EL (cell line): ENCODE measurements at places on chromosomes 6 and 20.
A peak's percentile ranks its signal among the peaks of the same experiment; 100 is the strongest.

DNA sequence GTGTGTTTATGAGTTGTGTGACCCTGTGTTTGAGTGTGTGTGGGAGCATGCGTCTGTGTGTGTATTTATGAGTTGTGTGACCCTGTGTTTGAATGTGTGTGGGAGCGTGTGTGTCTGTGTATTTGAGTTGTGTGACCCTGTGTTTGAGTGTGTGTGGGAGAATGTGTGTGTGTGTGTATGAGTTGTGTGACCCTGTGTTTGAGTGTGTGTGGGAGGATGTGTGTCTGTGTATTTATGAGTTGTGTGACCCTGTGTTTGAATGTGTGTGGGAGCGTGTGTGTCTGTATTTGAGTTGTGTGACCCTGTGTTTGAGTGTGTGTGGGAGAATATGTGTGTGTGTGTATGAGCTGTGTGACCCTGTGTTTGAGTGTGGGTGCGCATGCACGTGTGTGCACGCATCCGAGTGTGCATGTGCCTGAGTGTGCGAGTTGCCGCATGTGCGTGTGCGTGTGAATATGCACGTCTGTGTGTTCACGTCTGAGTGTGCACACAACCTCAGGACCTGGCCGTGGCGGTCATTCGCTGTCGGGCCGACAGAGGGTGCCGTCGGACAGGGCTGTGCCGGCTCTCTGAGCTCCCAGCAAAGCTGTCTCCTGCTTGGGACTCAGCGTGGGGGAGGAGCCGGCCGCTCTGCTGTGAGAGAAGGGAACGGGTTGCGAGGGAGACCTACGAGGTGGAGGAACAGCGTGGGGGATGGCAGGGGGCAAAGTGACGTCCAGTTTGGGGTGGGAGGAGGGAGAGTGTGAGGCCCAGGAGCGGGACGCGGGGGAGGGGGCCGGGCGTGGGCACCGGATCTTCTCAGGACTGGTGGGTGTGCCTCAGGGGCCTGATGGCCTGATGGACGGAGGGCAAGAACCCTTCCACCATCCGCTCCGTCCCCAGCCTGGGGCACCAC lies 19.7 kb downstream of the SLC17A9 start:
- DNase-seq = peak; percentile 79

DNA sequence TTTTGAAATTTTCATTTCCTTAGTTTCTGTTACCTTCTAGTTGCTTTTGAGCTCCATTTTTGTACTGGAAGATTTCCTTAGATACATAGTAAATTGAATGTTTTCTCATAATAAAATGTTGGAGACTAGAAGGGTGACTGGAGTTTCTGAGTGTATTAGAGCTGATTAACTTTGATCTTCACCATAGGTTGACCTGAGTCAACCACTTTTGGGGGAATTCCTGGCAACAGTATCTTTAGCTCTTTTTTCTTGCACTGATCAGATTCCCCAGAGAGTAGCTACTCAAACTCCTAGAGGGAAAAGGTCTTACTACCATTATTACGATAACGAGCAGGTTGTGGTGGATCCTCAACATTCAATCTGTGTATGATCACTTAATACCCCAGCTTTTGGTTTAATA lies 72.7 kb downstream of the KHDC1L start:
- DNase-seq = no peak

GRCh38 chr6:157151989-157152388 lies 171.3 kb downstream of the TMEM242 start:
- DNase-seq = peak; percentile 70

GRCh38 chr6:137871831-137872454 lies 4.9 kb downstream of the TNFAIP3 start:
- DNase-seq = peak; percentile 57

GRCh38 chr6:11232770-11233626 lies 530 bp upstream of the NEDD9 start:
- DNase-seq = peak; percentile 34

DNA sequence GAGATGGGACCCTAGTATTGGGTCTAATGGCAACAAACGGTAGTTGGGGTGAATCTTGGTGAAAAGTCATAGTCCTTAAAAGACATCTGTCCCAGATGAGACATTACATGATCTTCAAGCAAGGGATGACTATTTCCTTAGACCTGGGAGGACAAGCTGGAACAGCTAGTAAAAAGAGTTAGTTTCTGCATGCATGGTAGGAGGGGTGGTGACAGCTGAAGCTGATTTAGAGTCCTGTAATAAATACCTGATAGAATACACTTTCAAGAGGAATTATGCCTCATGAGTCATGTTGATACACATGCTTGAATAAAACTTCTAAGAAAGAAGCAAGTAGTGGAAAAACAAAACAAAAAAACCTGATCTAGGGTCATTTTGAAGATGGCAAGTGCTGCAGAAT lies 247.4 kb downstream of the CD109 start:
- no peak for DNase-seq

- DNase-seq = no peak
Observed at GRCh38 chr20:57000441-57000968, 265.9 kb downstream of the BMP7 start.

GRCh38 chr6:114092943-114093342 lies 122.0 kb upstream of the HDAC2 start:
- no peak for DNase-seq

DNA sequence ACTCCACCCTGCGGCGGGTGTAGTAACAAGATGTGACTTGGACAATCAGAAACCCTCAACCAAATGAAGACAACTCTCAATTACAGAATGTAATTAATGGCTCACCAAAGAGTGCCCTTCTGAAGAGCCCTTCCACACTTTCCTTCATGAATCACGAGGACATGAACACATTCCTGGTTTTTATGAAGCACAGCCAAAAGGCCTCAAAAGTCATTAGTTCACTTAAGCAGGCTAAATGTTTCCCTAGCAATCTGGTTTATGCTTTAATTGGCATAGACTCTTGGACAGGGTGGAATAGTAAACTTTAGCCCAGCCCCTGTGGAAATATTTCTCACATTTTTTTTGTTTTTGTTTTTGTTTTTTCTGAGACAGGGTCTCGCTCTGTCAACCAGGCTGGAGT lies 20.5 kb downstream of the CPNE5 start:
- DNase-seq = no peak

DNA sequence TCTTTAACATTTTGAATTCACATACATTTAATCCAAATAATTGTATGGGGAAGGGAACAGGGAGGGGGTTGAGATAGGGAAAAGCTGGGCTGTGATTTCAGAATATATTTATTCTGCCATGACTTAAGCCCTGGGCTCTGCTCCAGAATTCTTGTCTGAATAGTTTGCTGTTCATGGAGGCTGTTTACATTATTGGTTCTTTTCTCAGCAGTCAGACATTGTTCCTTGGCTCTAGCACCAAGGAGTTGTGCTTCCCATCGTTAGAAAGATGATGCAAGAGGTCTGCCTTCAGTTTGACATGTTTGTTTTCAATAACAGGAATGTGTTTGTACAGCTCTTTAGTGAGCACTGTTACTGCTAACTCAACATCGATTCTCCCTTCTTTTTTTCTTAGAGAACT lies 198.8 kb upstream of the CDYL start:
- peak; percentile 85 for DNase-seq

DNA sequence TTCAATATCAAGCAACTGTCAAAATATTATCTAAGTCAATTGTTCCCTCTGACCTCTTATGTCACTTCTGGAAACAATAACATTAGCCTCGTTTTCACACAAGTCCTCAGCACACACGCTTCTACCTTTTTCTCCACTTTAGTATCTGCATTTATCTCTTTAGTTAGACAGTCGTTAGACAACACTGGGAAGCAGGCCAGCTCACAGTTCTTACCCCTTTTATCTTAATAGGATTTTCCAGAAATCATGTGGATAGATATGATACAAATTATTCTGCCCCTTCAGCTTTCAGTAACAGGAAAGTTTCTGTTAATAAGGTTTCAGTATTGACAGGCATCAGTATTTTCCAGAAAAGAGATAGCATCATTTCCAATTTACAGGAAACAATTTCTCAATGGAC lies 25.9 kb upstream of the HAO1 start:
- no peak for DNase-seq

DNA sequence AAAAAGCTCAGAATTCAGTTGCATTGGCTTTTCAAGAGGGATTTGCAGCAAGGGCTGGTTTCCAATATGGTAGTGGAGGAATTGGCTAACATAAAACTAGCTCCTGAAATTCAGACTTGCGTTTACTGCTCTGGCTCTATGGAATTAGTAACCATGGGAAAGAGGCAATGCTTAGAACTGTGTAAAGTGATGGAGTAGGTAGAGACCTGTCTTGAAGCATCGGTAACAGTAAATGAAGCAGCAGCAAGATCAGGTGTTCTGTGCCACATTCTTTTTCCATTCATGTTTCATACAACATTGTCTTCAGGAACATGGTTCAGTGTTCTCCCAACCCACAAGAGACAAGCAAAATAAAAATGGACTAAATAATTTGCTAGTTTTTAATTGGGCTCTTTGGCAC lies 6.5 kb downstream of the IRF4 start:
- no peak for DNase-seq

GRCh38 chr20:52087471-52087870 lies 104.1 kb downstream of the ZFP64 start:
- DNase-seq = no peak

GRCh38 chr6:97306544-97307320 lies 23.7 kb upstream of the MMS22L start:
- DNase-seq = no peak

- DNase-seq = no peak
Observed at GRCh38 chr6:32427218-32427617, 12.5 kb upstream of the HLA-DRA start.

DNA sequence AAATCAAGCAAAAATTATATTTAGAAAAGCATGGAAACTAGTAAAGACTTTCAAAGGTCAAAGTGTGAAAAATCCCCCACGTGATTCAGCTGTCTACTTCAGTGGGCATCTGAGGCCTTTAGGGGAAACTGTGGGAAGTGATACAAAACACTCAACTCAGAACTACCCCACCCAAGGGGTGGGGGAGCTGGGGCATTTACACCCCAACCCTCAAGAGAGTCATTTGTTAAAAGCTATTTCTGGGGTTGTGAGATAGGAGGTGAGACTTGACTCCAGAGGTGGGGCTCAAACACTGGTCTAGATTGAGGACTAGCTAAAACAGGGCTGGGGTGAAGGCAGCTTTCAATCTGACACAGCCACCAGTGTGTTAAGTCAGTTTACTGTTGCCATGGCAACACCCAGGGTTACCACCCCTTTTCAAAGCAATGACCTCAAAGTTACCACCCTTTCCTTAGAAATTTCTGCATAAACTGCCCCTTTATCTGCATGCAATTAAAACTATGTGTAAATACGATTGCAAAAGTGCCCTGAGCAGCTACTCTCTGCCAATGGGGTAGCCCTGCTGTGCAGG lies 9.9 kb upstream of the GTSF1L start:
- no peak for DNase-seq

- DNase-seq = no peak
Observed at GRCh38 chr6:46501136-46502089, 10.2 kb upstream of the RCAN2 start.

DNA sequence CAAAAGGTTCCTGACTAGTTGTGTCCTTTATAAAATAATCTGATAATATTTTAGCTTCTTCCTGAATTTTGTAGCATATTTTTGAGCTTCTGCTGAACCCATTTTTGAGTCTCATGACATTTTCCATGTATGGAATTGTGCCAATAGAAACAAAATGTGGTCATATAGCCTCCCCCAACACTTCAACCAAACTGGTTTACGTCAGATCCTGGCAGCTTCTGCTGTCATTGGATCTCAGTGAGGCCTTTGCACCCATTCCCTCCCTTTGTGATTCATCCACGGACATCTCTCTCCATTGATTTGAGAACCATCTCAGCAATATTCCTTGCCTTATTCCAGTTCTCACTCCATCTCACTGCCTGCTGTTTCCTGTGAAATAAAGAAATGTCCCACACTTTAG lies 166.0 kb upstream of the PROKR2 start:
- no peak for DNase-seq

DNA sequence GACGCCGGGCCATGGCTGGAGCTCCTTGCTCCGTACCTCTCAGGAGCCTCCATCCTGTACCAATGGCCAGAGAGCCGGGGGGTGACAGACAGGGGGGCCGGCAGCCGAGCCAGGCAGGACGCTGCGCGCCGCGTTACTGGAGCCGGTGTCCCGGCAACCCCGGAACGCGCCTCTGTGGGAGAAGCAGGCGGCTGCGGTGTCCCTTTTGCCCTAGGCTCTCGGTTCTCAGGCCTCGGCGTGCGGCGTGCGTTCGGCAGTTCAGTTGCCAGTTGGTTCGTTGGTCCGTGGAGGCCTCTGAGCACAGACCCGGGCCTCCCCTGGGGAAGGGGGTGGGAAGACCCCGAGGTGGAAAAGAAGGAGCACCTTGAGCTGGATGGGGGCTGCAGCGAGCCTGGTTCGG lies at the start of gene SPATS1:
TSS of gene SPATS1 (plus strand) at position 162 of the 400 bp plus-strand sequence. CDS start 446 bp downstream, outside the sequence.
- peak; percentile 15 for DNase-seq

GRCh38 chr6:130240232-130240631 lies 17.5 kb upstream of the SAMD3 start:
- peak; percentile 80 for DNase-seq

DNA sequence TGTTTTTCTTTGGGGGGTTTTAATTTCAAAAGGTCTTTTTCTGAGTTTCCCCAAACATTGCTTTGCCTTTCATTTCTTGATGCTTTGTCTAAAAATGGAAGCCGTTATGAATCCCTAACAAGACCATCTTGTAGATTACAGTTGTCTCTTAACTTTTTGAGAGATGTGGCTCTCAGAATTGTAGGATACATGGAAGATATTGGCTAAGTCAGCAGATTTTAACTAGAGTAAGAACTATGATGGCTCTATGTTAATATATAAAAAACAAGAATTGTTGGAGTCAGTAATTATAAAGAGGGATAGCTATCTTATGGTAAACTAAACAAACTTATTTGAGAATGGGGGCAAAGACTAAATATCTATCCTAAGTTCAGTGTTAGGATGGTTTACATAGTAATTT lies 96.6 kb upstream of the HS3ST5 start:
- no peak for DNase-seq

GRCh38 chr6:110617057-110617456 lies 140.6 kb upstream of the SLC22A16 start:
- no peak for DNase-seq
